Calu3 (cell line): ENCODE measurements at places on chromosomes 1 and 21. TPM values are rescaled to one million over a fixed set of nuclear protein-coding genes. Genes with fewer than 3 reads are reported as not detected.

SLC9C2 gene
- not detected in 2 replicates for total RNA-seq

CHD1L gene
- total RNA-seq = 32.6 and 34.2 TPM in 2 replicates

BMP8B gene
- 6.2 and 6.8 TPM in 2 replicates for total RNA-seq

GRCh38 chr1:160658814-160659193, 12.0 kb upstream of the SLAMF1 start:
- DNase-seq = no peak
- peaks cover 66% of the 10 kb centered on the region for H3K27me3 ChIP-seq
- no peak overlapping the region for H3K27ac ChIP-seq
- no peaks in the 10 kb centered on the region for H3K4me1 ChIP-seq
- H3K4me3 ChIP-seq = no peak overlapping the region

DNA sequence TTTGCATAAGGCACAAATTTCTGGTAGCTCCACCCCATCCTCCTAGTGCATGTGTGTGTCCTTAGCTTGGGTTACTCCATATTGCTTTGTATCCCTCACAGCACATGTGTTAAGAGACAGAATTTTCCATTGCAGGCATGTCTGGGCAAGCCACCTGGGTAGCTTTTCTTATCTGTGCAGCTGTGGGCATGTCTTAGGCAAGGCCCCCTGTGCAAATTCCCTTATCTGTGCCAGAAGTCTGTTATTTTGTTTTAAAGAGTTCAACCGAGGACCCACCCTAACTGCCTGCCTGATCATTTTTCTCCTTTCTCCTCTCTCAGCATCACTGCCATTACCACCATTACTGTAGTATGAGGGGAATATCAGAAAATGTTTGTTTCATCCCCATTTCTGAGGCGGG, 131.9 kb downstream of the CYYR1 start:
- H3K27ac ChIP-seq = no peak overlapping the region
- no peak overlapping the region for H3K4me3 ChIP-seq
- H3K36me3 ChIP-seq = no peaks in the 10 kb centered on the region
- no peaks in the 10 kb centered on the region for H3K4me1 ChIP-seq
- H3K27me3 ChIP-seq = no peaks in the 10 kb centered on the region

DNALI1 gene
- total RNA-seq = 4.8 and 5.2 TPM in 2 replicates

- peaks cover 7% of the 10 kb centered on the region for H3K36me3 ChIP-seq
- H3K4me3 ChIP-seq = peak within 1 kb of the TSS; percentile 73
- H3K27me3 ChIP-seq = peaks cover 25% of the 10 kb centered on the region
- peak; percentile 45 for DNase-seq
Measured at GRCh38 chr21:45074048-45074817, at the start of gene ADARB1. ADARB1 (plus strand) TSS chr21:45074580; CDS start chr21:45171657, 97,077 bp downstream.

PTPRU gene
- total RNA-seq = 37.9 and 54.5 TPM in 2 replicates

GRCh38 chr1:93673163-93673829, 8.3 kb downstream of the BCAR3 start:
- peaks cover 60% of the 10 kb centered on the region for H3K4me1 ChIP-seq
- H3K27ac ChIP-seq = peak overlapping the region; percentile 66
- no peak for DNase-seq
- peaks cover 12% of the 10 kb centered on the region for H3K36me3 ChIP-seq
- peak overlapping the region; percentile 20 for H3K4me3 ChIP-seq

- no peak for DNase-seq
- H3K36me3 ChIP-seq = peaks cover 8% of the 10 kb centered on the region
- no peak overlapping the region for H3K27ac ChIP-seq
- no peak overlapping the region for H3K4me3 ChIP-seq
- H3K27me3 ChIP-seq = no peaks in the 10 kb centered on the region
Measured at GRCh38 chr21:25898671-25899070, 163.9 kb downstream of the GABPA start.

TINAGL1 gene
- 388 and 430 TPM in 2 replicates for total RNA-seq

DNA sequence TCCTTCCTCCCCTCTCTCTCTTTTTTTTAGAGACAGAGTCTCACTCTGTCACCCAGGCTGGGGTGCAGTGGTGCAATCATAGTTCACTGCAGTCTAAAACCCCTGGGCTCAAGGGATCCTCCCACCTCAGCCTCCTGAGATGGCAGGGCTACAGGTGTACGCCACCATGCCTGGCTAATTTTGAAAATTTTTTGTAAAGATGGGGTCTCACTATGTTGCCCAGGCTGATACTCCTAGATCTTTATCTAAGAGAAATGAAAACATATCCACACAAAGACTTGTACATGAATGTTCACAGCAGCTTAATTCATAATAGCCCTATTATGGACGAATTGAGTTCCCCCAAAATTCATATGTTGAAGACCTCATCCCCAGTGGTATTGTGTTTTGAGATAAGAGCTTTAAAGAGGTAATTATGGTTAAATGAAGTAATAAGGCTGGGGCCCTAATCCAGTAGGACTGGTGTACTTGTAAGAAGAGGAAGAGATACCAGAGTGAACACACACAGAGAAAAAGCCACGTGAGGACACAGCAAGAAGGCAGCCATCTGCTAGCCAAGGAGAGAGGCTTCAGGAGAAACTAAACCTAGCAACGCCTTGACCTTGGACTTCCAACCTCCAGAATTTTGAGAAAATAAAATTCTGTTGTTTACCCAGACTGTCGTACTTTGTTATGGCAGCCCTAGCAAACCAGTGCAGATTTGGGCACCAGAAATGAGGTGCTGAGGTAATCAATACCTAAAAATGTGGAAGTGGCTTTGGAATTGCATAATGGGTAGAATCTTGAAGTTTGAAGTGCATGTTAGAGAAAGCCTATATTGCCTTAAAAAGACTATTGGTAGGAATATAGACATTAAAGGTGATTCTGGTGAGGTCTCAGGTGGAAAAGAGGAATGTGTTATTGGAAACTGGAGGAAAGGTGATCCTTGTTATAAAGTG, 13.2 kb downstream of the IFNLR1 start:
- peaks cover 14% of the 10 kb centered on the region for H3K4me1 ChIP-seq
- no peaks in the 10 kb centered on the region for H3K36me3 ChIP-seq
- H3K4me3 ChIP-seq = no peak overlapping the region
- H3K27ac ChIP-seq = no peak overlapping the region
- no peaks in the 10 kb centered on the region for H3K27me3 ChIP-seq
- DNase-seq = no peak

RHD gene
- total RNA-seq = not detected in 2 replicates

- no peaks in the 10 kb centered on the region for H3K27me3 ChIP-seq
- no peak overlapping the region for H3K4me3 ChIP-seq
- no peak for DNase-seq
- peaks cover 10% of the 10 kb centered on the region for H3K36me3 ChIP-seq
- no peak overlapping the region for H3K27ac ChIP-seq
- H3K4me1 ChIP-seq = peaks cover 56% of the 10 kb centered on the region
Measured at GRCh38 chr1:234862944-234863515, 253.1 kb upstream of the IRF2BP2 start.

DNA sequence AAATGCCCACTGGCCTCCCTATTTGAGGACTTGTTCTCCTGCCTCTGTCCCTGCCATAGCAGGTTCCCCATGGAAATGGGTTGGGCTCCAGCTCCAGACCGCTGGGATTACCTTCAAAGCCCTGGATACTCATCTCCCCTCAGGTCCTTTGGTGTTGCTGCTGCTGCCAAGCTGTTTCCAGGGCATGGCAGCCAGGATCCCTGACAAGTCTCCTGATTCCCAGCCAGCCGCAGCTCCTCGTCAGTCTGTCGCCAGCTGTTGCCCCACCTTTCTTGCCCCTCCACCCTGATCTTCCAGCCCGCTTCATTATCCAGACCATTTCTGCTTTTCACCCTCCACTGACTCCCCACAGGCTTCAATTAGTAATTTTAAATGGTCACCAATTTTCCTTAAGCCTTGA, 68.3 kb upstream of the KCND3 start:
- no peak for DNase-seq
- H3K4me3 ChIP-seq = no peak overlapping the region

- no peak overlapping the region for H3K4me3 ChIP-seq
- H3K27me3 ChIP-seq = no peaks in the 10 kb centered on the region
- H3K36me3 ChIP-seq = peaks cover 22% of the 10 kb centered on the region
- H3K4me1 ChIP-seq = peaks cover 13% of the 10 kb centered on the region
Measured at GRCh38 chr1:112605633-112606327, 13.2 kb downstream of the ST7L start.
